ENCODE measurements at places on chromosomes 11 and 22.
A peak's percentile ranks its signal among the peaks of the same experiment; 100 is the strongest.

GRCh38 chr22:21014726-21015465 is at the start of gene P2RX6:
TSS of gene P2RX6 (plus strand) at chr22:21015165. CDS start at chr22:21015175, 10 bp downstream.
- DNase-seq, result peak; percentile 89

DNA sequence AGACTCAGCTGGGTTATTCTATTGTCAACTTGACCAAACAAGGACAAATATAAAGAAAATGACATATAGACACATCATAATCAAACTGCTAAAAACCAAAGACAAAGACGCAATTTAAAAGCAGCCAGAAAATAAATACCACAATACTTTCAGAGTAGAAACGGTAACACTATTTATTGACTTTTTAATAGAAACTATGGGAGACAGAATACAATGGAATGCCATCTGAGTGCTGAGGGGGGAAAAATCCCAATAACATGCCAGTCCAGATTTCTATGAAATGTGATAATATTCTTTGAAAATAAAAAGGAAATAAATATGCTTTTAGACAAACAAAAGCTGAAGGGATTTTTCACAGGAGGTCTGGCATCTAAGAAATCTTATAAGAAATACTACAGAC is 30.7 kb downstream of the C11orf65 start:
- DNase-seq, result no peak

DNA sequence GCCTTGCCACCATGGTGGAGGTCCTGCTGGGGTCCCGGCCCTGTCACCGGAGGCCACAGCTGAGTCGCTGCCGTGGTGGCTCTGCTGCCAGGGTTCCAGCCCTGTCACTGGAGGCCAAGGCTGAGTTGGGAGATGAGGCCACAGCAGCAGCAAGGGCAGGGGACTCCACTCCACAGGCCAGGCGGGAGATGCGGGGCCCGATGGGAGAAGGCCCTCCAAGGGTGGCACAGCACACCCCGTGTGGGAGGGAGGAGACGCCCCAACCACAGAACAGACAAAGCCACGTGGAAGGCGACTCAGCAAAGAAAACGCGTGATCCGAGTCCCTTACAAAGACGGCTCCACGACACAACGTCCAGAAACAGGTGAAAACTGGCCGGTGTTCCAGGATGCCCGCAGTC is 159.3 kb downstream of the BRD1 start:
- no peak for DNase-seq

DNA sequence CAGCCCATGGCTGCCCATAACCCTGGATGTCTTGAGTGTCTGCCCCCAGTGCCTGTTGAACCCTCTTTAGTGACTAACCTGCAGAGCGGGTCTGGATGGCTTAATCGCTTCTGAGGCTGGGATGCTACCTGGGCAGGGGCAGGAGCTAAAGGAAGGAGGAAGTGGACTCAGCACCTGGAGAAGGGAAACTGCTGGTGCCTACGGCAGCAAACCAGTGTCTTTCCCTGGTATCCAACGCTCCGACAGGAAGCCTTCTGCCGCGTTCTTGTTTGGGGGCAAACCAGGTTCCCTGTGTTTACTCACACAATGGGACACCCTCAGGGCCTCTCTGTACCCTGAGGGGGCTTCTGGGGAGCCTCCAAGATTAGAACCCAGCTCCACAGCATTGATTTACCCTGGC is 38.1 kb upstream of the B3GAT1 start:
- no peak for DNase-seq

GRCh38 chr22:28734393-28734792 is 7.2 kb downstream of the CHEK2 start:
- DNase-seq, result no peak

DNA sequence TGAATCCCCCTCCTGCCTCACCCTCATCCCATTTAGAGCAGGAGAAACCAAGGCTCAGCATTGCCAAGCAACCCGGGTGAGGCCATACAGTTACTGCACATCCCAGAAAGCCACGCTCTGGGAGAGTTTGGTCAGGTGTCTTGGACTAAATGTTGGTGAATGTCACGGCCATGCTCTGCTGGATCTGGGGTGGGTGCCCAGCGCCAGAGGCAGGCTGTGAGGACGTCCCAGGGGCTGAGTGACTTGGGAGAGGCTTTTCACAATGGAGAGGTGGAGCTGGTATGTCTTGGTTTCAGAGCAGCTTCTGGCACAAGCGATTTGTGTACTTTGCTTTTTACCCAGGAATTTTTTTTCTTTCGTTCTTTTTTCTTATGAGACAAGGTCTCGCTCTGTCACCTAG is 6.6 kb downstream of the SERHL2 start:
- no peak for DNase-seq

DNA sequence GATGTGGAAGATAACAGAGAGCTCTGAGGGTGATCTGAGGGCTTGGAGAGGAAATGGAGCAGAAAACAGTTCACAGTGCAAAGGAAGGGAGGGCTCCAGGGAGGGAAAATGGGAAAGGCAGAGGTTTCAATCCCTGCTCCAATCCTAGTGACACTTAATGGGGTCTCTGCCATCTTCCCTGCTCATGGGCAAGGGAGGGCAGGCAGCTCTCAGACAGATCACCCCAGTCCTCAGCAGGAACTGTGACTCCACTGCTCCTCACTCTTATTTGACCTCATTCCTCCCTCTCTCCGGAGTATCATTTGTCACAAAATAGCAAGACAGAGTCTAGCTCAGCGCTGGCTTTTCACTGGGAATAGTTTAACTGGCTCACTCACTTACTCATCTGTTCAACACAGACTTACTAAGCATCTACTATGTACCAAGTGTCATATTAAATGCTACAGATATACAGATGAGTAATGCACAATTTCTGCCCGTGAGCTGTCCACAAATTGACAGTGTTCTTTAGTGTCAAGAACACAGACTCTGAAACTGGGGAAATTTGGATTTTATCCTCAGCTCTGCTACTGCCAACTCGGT is 817.4 kb downstream of the OPCML start:
- no peak for DNase-seq

- DNase-seq, result no peak
These were observed 1396.2 kb upstream of the TENM4 start for GRCh38 chr11:80837051-80837450.

DNA sequence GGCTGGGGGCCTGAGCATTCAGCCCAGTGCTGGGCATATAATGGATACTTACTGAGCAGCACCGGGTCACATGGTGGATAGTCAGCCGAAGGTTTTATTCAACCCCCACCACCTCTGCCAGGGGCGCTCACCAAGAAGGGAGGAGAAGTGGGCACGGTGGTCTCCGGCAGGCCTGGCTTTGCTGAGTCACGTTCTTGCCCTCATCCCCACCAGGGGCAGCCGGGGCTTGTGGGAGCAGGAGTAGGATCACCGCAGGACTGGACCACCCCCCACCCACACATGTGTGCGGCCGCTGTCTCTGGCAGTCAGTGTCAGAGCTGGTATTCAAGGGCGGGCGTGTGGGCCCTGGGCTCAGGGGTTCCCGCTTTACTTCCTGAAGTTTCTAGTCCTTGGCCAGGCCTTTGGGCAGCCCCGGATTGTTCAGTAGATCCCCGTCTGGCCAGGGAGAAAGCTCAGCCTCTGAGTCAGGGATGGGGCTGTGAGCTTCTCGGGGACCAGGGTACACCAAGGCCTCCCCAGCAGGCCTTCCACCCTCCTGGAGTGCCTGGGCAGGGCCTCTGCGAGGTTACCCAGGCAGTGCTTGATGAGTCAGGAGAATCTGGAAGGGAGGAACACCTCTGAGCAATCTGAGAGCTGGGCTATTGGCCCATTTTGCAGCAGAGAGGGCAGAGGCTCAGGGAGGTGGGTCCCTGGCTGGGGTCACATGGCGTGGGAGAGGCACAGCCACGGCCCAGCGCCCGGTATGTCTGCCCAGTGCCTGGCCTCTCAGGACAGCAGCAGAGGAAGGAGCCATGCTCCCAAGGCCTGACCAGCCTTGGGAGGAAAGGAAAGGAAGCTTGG is 60.6 kb downstream of the RTL6 start:
- DNase-seq, result no peak

DNA sequence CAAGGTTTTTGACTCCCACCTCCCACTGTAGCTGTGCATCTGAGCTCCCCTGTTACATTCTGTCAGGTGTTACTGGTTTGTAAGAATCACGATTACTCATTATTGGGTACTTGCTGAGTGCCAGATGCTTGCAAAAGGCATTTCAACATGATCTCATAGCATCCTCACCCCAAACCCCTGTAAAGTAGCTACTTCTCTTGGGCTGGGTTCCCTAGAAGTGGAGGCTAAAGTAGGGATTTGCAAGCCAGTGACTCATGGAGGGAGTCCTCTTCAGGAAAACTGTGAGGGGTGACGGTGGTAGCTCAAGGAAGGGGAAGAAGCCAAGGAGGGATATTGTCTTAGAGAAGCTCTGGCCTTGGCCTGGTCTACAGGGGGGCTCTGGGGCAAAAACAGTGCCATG is 78.6 kb downstream of the TIMP3 start:
- DNase-seq, result no peak

GRCh38 chr22:19478045-19478900 is 720 bp downstream of the UFD1 start:
- DNase-seq, result no peak

GRCh38 chr22:46727813-46728364 is 10.2 kb downstream of the CERK start:
- DNase-seq, result no peak

- no peak for DNase-seq
These were observed 52.0 kb downstream of the CBL start for GRCh38 chr11:119258180-119258579.

- no peak for DNase-seq
These were observed 423.3 kb downstream of the TMEM135 start for GRCh38 chr11:87460842-87461637.

DNA sequence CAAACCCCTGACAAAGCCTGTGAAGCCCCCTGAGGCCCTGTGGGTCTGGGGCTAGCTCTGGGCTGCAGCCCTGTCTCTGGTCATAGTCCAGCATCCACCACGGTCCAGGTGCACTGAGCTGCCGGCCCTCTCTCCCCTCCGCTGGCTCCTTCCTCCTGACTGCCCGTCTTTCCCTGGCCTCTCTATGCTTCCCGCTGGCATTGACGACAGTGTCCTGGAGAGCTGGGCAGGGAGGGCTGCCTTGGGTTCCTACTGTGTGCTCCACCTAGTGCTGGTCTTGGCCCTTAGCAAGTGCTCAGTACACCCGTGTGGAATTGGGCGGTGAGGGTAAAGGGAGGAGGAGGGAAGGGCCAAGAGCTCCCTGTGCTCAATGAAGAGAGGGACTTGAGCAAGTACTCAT is 868 bp upstream of the MYEOV start:
- no peak for DNase-seq

Measured in right hindlimb (tissue), 1 donor.